ENCODE measurements at places on chromosomes 3 and 15. TPM values are rescaled to one million over a fixed set of nuclear protein-coding genes. Genes with fewer than 3 reads are reported as not detected.

The TXNRD3 gene
- total RNA-seq, result 11.1 TPM

The DPP8 gene
- total RNA-seq, result 29.5 TPM

The GRM7 gene
- total RNA-seq, result not detected

The PIGZ gene
- total RNA-seq, result 0.54 TPM

The SLC7A14 gene
- 0.23 TPM for total RNA-seq

The RAD51 gene
- 3.6 TPM for total RNA-seq

The CPEB1 gene
- total RNA-seq, result 18.5 TPM

The FOXL2NB gene
- 5.2 TPM for total RNA-seq

The GOLGA8R gene
- 1.6 TPM for total RNA-seq

The GOLGA6L9 gene
- total RNA-seq, result 5.2 TPM

The LSAMP gene
- total RNA-seq, result 16.0 TPM

The TCAIM gene
- 22.8 TPM for total RNA-seq

The RTP4 gene
- total RNA-seq, result 1.2 TPM

All from astrocyte (in vitro differentiated cells and primary cell).